ENCODE measurements at places on chromosomes 3 and 15.

GRCh38 chr3:125622381-125622791, 27.1 kb upstream of the OSBPL11 start:
- no peak for DNase-seq

DNA sequence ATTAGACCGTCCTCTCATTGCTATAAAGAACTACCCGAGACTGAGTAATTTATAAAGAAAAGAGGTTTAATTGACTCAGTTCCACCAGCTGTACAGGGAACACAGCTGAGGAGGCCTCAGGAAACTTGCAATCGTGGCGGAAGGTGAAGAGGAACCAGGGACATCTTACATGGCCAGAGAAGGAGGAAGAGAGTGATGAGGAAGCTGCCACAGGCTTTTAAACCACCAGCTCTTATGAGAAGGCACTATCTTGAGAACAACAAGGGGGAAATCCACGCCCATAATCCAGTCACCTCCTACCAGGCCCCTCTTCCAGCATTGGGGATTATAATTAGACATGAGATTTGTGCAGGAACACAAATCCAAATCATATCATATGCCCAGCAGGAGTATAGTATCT, 138.5 kb downstream of the ALCAM start:
- DNase-seq: no peak

DNA sequence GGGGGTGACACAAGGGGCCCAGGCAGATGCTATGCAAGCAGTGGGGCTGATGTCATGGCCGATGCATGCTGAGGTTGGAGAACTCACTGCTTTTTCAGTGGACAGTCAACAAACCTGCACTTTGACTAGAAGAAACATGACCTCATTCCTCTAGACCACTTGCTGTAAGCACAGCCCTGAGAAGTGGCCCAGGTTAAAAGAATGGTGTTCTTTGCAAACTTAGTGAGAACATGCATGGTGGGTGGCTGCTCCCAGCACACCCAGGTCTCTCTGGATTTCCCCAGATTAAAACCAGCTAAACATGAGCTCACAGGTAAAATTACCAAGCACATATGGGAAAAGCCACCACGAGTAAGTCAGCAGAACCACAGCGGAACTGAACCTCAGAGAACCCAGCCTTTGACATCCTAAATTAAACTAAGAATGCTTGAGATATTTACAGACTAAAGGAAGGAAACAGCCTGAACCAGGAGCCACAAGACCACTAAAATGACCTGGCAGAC, 15.5 kb downstream of the DLEC1 start:
- no peak for DNase-seq

DNA sequence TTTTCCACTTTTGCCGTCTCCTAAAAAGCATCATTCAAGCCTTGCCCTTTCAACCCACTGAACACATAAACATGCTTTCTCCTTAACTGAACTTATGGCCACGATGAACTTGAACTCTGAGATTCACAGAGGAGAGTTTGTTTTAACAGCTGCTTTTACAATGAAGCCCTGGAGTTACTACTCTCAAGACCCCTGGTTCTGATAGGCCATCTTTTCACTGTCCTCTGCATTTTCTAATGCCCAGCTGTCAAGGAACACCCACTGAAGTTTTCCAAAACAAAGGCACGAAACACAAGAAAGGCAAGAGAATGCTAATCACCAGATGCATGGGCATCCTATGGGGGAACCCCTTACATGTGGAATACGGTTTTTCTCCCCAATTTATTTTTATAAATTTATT, 100.8 kb downstream of the ADAMTS9 start:
- DNase-seq: no peak

- no peak for DNase-seq
These were observed 51.7 kb upstream of the HES1 start for GRCh38 chr3:194084284-194084683.

DNA sequence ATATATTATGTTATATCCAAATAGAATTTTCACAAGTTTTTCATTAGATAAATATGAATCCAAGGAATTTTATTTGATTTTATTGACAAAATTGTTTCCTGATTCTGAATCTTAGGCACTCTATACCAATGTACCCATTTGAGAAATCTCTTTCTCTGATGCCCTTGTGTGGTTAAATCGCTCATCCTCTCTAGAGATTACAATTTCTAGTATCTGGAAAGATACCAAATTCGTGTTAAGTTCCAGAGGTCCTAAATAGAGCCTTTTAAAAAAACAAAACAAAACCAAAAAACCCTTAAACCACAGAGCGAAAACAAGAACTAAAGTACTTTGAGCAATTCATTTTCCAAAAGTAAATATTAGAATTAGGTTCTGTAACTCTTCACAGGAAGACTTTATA, 20.0 kb downstream of the SATB1 start:
- no peak for DNase-seq

DNA sequence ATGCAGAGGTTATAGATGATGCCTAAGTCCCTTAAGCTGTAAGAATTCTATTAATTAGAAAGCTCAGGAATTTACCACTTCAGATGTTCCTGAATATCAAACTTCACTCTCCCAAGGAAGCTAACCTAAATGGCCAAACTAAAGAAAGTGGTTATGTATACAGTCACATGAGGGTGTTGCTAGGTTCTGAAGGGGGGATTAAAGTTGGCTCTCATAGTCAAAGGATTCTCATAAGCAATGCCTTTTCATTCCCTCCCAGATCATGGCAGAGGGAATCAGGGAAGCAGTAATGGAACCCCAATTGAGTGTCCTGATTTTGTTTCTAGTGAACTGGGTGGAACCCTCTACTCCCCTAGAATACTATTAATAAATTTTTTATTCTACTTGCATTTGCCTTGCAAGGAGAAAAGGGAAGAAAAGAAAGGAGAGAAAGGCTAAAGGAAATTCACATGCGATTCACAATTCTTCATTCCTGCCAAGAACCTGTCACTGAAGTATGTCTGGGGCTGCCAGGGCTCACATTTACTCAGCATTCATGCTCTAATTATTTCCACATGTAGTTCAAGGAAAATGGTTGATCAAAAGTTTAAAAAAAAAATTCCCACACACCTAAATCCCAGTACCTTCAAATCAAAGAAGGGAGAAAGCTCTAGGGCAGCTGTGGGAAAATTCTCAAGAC, 25.1 kb downstream of the FSTL1 start:
- peak; percentile 60 for DNase-seq

DNA sequence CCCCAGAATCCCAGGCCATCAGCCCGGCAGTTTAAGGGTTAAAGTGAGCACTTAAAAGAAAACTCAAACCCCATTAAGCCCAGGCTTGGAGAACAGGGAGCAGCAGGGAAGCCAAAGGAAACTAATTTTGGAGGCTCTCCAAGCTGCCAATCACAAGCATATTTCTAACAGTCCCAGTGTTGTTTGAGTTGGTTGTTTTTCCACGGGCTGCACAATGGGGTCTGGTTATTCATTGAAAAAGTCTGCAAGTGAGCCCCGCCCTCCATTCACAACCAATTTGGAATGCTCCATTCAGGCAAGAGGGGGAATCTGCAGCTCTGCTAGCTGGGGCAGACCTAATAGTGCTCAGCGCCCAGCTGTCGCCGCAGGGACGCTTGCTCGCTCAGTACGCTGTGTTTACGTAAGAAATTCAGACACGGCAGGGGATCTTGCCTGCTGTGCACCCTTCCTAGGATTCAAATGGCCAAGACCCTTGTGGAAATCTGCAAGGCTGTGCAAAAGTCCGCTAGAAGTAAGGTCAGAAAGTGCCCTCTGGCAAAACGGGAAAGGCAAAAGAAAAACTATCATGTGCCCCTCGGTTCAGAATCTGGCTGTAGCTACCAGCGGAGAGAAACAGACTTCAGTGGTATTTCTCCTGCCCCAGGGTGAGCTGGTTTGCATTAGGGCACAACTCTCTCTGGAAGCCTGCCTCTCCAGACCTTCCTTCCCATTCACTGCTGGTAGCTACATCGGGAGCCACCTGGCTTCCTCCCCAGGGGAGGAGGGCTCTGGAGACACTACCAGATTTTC, 11.0 kb downstream of the ETV5 start:
- peak; percentile 95 for DNase-seq
